CD4-positive, alpha-beta T cell treated with Interleukin-2 at 100 ng/mL for 4 hours (primary cell): ENCODE measurements at places on chromosomes 11 and 22.

- DNase-seq: no peak
These were observed 2.9 kb downstream of the SOX10 start for GRCh38 chr22:37981282-37982011.

DNA sequence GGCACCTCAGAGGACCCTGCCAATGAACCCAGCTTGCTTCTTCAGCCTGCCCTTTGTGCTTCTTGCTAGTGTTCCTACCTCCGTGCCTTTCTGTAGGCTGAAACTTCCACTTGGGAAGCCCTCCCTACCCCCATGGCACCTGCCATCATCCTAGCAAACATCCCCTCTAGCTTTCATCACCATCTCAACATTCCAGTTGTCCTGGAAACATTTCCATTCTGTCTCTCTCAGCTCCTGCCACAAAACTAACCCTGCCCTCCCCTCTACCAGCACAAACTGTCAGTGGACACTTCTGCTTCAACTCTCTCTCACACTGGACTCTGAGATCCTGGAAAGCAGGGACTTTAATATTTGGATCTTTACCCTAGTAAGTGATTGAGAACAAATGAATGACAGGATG, 525.8 kb upstream of the TENM4 start:
- DNase-seq: no peak

DNA sequence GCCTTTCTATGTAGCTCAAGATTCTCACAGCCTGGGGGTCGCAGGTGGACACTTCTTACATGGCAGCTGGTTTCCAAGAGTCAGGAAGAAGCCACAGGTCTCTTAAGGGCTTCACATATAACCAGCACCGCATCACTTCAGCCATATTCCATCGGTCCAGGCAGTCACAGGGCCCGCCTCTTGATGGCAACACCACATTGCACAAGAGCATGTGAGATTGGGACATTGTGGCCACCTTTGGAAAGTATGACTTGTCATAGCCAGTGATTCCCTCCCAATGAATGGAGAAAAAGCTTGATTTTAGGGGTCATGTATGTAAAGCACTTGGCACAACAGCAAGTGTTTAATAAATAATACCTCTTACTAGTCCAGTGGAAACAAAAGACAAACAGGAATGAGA, 98.3 kb downstream of the NCAM1 start:
- no peak for DNase-seq

DNA sequence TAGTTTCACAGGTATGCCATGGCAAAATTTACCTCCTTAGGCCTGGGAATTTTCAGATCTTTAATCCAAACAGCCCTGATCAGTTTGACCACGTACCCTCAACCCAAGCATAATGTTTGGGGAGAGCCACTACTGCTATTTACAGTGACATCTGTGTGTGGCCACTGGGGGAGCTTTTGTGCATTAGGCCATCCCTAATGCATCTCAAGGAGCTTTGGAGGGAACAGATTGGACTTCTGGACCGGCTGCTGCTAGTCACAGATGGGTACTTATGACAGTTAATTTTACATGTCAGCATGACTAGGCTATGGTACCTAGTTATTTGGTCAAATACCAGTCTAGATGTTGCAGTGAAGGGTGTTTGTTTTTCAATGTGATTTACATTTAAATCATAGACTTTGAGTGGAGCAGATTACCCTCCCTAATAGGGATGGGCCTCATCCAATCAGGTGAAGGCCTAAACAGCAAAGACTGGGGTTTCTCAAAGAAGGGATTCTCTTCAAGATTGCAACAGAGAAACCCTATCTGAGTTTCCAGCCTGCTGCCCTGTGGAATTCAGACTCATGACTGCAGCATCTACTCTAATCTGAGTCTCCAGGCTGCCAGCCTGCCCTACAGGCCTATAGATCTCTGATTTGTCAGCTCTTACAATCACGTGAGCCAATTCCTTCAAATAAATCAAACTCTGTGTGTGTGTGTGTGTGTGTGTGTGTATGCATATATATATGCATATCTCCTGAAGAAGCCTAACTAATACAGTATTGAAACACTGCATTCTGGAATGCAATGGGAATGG, 38.0 kb upstream of the GALNT18 start:
- no peak for DNase-seq

DNA sequence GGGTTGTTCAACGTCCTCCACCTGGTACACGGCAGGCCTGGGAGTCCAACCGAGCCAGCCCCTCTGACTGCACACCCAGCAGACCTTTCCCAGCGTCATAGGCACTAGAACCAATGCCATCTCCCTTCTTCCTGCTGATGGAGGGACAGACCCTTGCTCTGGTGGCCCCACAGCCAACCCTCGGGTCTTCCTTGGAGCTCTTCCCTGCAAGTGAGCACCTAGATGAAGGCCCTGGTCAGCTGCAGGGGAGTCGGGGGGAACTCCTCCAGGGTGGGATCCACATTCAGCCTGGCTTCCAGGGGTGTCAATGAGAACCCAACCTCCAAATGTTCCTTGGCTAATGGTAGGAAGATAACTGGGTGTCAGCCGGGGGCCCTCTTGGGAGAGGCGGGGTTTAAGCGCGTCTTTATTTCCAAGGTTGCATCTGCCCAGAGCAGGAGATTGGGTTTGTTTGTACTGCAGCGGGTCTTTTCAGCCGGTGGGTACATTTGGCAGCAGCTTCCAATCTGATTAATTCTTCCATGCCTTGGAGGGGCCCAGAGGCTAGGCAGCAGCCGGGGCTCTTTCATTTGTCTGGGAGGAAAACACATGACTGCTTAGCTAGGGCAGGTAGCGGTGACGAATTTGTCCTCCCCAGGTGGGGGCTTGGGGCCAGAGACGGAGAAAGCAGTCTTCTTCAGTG, 56.0 kb upstream of the SHISAL1 start:
- no peak for DNase-seq

- DNase-seq: no peak
These were observed 5.7 kb downstream of the AP2A2 start for GRCh38 chr11:931385-931784.

DNA sequence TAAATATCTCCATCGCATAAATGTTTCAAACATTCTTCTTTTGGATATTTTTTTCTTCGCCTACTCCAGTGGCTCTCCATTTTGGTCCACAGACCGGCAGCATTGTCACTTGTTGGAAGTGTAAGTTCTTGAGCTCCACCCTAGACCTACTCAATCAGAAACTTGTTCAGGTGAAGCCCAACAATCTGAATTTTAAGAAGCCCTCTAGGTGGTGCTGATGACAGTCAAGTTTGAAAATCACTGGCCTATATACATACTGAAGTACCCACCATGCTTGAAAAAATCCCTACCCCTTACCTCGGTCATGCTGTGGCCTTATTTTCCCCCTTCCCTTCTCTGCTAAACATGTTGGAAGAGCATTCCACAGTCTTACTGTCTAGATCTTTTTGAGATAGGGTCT, 10.2 kb upstream of the ACAT1 start:
- DNase-seq: no peak

GRCh38 chr11:45794169-45794568, 10.8 kb upstream of the SLC35C1 start:
- no peak for DNase-seq
